NCI-H748 treated with DMSO at 0.1 percent for 48 hours (cell line): ENCODE measurements at places on chromosomes 2 and 18.

- no peak for DNase-seq
Observed at GRCh38 chr2:199405241-199405640, 52.5 kb downstream of the SATB2 start.

DNA sequence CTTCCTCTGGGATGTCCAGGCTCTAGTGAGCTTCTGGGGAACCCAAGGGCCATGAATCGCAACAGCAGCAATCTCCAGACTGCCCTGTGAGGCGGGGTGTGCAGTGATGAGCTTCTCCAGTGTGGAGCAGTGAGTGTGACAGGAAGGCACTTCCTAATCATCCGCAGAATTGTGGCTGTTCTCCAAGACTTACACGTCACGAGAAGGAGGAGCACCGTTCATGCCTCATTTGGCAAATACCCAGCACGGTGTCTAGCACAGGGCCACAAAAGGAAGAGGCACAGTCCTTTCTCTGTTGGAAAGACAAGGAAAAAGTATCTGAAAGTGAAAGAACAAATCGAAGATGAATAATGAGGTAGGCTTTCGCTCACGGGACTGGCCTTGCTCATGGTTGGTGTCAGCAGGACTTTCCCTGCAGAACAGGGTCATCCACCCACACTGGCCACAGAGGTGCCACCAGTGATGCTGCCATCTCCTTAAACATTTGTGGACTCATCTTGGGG is 125.1 kb upstream of the HAAO start:
- no peak for DNase-seq

- DNase-seq, result no peak
Observed at GRCh38 chr2:32933756-32934095, 13.0 kb upstream of the LTBP1 start.

GRCh38 chr2:168593713-168594112 is 137.6 kb downstream of the CERS6 start:
- DNase-seq, result no peak

- no peak for DNase-seq
Observed at GRCh38 chr2:169104848-169105247, 35.5 kb downstream of the DHRS9 start.

GRCh38 chr18:64091526-64091925 is 57.4 kb downstream of the LINC00305 start:
- DNase-seq, result no peak

DNA sequence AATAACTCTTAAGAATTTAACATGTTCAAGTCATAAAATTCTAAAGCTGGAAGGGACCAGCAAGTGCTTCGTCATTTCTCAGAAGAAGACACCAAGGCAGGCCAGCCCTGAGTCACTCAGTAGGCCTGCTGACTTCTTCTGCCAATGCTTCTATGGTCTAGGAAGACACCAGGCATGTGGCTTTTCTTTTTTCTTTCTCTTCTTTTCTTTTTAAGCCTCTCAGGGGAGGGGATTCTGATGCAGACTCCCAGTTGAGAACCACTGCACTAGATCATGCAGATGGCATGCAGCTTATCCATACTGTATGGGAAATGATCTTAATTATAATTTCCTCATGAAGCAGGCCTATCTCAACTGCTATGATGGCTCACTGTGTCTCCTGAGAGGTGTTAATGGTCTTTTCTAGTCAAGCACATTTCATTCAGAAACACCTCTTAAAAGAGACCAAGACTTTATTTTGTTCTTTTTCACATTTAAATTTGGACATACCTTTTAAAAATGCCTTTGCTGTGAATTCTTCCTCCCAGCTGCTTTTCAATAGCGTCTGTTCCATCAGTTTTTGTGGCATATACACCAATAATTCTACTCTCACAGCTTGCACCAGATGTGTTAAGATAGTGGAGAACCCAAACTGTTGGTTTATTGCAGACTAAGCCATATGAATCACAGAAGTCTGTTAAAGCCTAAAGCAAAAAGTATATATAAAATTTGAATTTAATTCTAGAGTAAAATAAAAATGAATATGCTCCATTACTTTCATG is 11.3 kb downstream of the KCTD18 start:
- no peak for DNase-seq

GRCh38 chr2:37224063-37224462 is 7.3 kb downstream of the CEBPZ start:
- no peak for DNase-seq

DNA sequence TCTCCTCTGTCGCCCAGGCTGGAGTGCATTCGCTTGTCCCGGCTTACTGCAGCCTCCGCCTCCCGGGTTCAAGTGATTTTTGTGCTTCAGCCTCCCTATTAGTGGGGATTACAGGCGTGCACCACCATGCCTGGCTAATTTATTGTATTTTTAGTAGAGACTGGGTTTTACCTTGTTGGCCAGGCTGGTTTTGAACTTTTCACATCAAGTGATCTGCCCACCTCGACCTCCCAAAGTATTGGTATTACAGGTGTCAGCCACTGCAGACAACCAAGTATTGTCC is 1.1 kb downstream of the RPS27A start:
- no peak for DNase-seq

DNA sequence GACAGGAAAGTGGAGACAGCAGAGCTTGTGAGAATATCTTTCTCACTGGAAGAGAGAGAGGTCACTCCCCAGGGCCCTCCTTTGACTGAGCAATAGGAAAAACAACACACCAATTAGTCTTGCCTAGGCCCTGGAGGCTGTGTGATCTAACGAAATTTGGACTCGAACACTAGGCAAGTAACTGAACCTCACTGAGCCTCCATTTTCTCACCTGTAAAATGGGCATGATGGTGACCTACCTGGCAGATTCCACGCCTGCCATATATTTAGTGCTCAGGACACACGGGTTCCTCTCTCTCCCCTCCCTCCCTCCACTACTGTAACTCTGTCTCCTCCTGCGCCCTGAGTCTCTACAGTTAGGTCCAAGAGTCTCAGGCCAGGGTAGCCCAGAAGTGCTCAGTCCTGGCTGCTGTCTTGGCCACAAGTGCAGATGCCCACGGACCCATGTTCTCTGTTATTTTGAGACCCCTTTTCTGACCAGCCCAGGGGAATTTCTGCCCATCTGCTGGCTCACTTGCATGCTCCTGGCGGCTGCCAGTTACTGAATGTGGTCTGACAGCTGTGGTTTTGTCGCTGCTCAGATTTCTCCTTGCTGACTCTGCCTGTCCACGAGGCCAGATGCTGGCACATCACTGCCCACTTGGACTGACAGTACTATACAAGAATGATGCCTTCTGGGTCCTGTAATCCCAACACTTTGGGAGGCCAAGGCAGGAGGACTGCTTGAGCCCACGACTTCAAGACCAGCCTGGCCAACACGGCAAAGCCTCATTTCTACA is 9.6 kb upstream of the GIGYF2 start:
- no peak for DNase-seq

DNA sequence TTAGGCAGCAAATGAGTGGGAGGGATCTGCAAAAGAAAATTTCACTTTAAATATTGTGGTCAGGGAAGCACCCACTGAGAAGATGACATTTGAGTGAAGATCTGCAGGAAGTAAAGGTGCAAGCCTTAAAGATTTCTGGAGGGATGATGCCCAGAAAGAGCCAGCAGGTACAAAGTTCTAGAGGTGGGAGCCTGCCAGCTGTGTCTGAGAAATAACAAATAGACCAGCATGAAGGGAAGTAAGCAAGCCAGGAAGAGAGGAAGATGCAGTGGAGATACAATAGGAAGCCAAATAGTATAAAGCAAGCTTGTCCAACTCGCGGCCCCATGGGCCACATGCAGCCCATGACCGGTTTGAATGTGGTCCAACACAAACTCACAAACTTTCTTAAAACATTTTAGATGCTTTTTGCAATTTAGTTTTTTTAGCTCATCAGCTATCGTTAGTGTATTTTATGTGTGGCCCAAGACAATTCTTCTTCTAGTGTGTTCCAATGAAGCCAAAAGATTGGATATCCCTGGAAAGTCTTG is 489.9 kb downstream of the DCC start:
- DNase-seq, result no peak

GRCh38 chr18:7900091-7900490 is 333.0 kb downstream of the PTPRM start:
- DNase-seq, result no peak

- DNase-seq, result no peak
Observed at GRCh38 chr2:239945751-239946561, 79.2 kb downstream of the NDUFA10 start.

DNA sequence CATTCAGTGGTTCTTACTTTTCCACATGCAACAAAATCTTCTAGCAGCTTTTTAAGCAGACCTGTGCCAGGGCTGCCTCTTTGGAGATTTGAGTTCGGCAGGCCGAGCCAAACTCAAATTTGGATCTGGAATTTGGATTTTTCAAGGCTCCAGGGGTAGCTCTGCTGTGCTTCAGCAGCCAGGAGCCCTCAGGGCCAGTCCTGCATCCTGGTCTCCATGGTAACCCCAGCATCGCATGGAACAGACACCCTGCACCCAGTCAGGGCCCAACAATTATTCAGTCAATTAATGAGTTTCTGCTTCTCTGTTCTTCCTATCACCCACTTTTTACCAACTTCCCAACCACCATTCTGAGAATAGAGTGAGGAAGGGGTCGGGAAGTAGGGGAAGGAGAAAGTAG is 30.0 kb downstream of the EN1 start:
- no peak for DNase-seq
